ENCODE measurements at places on chromosomes 3 and 15.

DNA sequence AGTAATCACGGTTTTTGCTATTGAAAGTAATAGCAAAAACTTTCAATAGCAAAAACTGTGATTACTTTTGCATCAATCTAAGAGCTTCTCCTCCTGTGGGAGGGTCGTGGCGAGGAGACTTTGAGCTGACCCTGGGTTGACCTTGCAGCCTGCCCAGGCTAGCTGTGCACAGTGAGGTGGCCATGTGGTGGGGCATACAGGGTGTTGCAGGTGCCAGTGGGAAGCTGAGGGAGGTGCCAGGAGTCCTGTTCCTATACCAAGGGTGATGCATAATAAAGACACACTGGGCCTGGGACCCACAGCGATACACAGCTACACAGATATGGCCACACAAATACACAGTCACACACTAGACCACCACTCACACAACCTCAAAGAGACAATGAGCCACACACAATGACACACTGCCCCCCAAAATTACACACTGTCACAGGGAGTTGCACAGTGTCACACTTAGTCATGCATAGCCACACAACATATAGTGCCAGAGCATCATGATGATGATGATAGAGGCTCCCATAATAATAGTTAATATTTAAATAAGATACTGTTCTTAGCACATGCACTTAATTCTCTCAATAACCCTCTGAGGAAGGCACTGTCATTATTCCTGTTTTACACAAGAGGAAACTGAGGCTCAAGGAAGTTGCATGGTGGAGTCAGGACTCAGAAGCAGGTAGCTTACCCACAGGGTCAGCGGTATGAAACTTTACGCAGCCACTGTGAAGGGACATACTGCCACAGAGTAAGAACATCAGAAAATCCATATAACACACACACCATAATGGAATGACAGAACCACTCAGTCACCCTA lies 6.3 kb downstream of the PLCD1 start:
- DNase-seq: no peak

DNA sequence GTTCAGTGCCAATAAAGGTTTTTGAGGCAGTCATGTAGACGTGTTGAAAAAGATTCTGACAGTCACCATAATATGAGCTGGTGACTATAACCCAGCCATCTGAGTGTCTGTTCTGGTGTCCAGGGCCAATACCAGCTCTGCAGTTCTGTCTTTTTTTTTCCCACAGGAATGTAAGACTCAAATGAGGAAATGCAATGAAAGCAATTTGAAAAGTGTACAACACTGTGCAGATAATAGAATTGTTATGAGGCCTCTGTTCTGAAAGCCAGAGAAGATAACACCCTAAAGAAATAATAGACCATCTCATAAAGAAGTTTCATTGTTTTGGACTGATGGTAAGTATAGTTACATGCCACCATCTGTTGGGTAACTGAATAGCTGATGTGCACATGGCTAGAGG lies 57.1 kb downstream of the CLDN1 start:
- no peak for DNase-seq

DNA sequence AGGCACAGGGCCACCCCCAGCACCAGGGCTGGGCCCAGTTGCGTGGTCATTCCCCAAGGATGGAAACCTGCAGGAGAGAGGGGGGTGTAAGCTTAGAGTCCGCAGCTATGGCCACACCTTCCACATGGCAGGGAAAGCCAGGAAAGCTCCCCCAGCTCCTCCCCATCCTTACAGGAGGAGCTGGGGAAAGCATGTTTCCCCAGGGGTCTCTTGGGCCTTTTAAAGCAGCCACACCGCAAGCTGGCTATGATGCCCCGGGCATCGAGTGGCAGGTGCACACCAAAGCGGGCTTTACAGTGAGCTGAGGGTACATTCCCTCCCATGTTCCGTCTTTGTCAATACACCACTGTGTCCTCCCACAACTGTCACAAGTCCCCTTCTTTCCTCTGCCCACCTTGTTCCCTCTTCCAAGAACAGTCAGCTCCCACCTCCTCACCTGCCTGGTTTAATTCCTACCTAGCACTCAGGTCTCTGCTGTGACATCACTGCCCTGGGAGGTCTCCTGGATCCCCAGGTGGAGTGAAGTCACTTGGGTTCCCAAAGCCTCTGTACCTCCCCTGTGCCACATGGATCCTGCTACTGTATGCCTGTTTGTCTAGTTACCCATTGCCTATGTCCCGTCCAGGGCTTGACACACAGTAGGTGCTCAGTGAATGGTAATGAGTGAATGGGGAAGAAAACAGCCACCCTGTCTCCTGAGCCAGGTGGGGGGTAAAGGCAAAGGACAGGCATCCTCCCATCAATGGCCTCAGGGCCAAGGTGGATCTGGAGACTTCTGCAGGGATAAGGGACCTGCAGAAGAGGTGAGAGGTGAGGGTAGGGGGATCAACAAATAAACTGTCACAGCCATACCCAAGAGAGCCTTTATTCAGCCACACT lies 3.4 kb downstream of the HYAL3 start:
- DNase-seq: no peak

DNA sequence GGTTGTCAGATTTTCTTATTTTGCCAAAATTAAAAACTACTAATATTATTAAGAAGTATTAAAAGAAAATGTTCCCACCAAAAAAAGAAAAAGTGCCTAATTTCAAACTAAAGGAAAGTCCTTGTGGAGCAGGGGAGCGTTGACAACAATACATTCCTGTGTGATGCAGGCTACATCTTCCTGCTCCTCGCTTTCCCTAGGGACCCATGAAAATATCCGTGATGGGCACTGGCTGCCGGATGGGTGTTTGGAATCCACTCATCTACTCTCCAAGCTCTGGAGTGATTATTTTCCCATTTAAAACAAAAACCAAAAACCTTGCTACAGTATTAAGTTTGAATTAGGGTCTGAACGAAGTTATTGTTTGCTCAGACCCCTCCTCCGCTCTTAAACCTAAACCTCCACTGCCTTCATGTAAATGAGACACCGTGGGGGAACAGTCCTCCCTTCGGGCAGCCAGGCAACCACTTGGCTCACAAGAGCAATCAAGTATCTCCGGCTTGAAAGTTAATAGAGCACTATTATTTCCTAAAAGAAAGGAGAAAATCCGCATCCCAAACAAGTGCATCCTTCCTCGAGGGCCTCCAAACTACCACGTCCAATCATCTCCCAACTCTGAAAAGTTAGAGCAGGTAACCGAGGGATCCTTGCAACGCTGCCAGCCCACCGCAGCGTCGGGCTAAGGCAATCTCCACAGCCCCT lies 1.5 kb downstream of the ITGB5 start:
- DNase-seq: no peak

- no peak for DNase-seq
Observed at GRCh38 chr3:154338570-154338969, 14.3 kb upstream of the DHX36 start.

DNA sequence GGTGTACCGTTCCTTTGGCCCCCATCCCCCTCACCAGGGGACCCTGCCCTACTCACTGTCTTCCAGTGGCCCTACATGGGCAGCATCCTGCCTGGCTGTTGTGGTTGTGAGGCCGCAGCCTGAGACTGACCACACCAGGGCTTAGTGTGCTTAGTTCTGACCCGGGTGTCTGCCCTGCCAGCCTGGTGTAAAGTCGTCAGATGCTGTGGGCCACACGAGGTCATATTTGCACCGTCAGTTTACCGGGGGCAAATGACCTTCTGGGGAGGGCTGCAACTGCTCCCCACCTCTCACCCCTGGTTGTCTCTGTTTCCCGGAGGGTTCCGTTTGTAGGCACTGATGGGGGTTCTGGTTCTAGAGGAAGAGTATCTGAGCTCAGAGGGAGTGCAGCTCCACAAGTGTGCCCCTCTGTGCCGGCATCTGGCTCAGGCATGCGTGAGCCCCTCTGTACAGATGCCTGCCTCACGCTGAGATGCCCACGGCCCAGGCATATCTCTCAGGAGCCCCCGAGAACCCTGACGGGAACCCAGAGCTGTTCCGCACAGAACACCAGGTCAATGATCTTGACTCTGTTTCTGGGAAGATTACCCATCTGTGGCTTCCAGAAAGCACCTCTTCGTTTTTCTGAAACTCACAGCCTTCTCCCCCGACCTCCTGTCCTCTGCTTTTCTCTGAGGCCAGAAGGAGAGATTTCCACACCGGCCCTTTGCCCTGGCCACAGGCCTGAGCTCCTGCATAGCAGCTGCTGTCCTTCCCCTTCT lies 19.2 kb downstream of the KLF13 start:
- no peak for DNase-seq

DNA sequence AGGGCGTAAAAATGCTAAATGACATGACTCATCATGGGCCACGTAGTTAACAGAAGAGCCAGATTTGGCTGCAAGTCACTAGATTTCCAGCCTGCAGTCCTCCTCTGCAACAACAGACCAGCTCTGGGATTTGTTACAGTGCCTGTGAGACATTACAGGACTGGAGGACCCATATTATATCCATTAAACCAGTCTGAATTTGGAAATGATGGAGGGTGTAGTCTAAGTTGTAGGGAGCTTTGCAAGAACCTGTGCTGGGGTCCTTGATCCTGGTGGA lies 10.8 kb downstream of the ZNF774 start:
- DNase-seq: no peak

GRCh38 chr15:28123408-28124023 lies 24.4 kb upstream of the OCA2 start:
- DNase-seq: no peak

DNA sequence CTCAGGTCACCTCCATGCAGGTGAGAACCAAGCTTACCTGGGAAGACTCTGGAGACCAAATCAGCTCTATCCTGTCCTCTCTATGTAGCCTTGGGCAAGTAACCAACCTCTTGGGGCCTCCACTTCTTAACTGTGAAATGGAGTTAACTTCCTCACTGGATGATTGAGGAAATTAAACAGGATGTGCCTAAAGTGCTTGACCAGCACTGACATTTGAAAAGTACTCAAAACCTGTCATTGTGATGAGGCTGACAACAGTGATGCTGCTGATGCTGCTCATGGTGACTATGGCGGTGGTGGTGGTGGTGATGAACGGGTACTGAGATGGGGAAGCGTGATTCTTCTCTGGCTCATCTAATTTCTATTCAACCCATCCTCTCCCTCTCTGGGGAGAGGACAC lies 22.3 kb downstream of the VIPR1 start:
- no peak for DNase-seq

GRCh38 chr15:64009798-64010261 lies 36.5 kb downstream of the DAPK2 start:
- peak; percentile 50 for DNase-seq

- DNase-seq: no peak
Observed at GRCh38 chr15:26394801-26395200, 378.1 kb downstream of the GABRB3 start.

- DNase-seq: no peak
Observed at GRCh38 chr3:139601191-139601961, 61.8 kb upstream of the RBP1 start.

- no peak for DNase-seq
Observed at GRCh38 chr3:137694836-137695235, 69.3 kb upstream of the SOX14 start.

DNA sequence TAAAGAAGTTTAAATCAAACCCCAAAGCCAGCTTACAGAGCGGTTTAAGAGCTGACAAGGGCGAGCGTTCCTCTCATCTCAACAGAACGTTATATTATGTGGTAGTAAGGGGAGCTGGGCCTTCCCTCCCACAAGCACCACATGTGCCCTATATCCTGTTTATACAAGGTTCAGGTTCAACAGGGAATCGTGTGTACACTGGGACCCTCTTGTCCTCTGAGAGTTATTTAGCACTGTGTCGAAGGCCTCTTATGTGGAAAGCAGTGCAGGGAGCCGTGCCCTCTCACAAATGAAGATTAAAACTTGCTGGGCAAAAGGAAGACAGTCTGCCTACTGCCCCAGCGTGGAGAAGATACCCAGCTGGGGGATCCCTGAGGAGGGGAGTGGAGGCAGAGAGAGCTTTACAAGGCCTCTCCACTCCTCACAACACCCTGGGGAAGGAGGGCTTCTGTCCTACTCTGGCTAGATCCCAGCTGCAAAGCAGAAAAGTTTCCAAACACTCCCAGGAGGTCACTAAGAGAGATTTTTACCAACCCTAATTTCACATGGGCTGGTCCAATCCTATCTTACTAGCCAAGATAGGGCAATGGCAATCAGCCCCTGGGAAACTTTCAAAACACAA lies 2.9 kb downstream of the TLE3 start:
- DNase-seq: no peak

GRCh38 chr3:3015185-3016089 lies 94.7 kb downstream of the IL5RA start:
- no peak for DNase-seq

GRCh38 chr3:64019271-64019670 lies 4.0 kb downstream of the PSMD6 start:
- DNase-seq: no peak

GRCh38 chr3:141618938-141619337 lies 119.2 kb upstream of the RNF7 start:
- no peak for DNase-seq

DNA sequence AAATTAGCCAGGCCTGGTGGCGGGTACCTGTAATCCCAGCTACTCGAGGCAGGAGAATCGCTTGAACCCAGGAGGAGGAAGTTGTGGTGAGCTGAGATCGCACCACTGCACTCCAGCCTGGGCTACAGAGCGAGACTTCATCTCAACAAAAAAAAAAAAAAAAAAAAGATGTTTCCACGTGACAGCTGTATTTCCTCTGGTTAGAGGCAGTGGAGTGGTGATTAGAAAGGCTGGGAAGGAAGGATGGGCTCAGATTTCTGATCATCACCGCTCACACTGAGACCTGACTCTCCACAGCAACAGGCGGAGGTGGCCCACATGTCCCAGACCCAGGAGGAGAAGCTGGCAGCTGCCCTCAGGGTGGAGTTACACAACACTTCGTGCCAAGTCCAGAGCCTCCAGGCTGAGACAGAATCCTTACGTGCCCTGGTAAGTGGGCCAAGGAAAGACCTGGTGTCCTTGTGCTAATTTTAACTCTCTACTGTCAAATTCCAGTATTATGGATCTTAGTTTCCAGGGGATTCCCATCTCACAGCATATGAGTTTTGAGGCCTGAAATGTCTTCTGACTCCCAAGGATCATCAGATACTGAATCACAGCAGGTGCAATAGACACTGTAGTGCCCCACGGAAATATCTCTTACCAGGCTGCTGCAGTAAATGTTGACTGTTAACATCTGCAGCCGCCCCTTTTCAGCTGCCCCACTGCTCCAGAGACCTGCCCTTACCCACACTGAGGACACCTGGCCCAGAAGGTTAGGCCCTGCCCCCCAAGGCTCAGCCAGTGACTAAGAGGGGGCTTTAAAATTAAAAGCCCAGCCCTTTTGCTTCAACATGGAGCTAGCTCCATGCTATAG lies 66.9 kb downstream of the BFSP2 start:
- no peak for DNase-seq

DNA sequence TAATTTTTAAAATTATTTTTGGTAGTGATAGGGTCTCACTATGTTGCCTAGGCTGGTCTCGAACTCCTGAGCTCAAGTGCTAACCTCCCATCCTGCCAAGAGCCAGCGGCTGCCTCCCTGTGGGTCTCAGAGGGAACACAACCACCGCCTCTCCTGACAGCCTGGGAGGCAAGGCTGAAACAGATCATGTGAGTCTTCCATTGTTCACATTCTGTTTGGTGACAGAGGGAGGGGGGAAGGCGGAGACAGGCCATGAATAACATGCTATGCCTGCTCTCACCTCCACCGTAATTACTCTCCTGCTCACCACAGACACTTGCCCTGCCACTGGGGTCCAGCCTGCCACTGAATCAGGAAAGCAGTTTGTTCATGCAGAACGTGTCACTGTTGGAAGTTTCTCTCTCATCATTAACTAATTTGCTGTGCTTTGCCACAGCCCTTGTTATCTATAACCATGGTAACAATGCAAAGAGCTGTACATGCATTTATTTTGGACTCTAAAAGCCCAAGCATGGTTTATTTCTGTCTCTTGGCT lies 78.4 kb upstream of the RASGRF1 start:
- DNase-seq: no peak
